ENCODE measurements at places on chromosomes 3 and 15.

DNA sequence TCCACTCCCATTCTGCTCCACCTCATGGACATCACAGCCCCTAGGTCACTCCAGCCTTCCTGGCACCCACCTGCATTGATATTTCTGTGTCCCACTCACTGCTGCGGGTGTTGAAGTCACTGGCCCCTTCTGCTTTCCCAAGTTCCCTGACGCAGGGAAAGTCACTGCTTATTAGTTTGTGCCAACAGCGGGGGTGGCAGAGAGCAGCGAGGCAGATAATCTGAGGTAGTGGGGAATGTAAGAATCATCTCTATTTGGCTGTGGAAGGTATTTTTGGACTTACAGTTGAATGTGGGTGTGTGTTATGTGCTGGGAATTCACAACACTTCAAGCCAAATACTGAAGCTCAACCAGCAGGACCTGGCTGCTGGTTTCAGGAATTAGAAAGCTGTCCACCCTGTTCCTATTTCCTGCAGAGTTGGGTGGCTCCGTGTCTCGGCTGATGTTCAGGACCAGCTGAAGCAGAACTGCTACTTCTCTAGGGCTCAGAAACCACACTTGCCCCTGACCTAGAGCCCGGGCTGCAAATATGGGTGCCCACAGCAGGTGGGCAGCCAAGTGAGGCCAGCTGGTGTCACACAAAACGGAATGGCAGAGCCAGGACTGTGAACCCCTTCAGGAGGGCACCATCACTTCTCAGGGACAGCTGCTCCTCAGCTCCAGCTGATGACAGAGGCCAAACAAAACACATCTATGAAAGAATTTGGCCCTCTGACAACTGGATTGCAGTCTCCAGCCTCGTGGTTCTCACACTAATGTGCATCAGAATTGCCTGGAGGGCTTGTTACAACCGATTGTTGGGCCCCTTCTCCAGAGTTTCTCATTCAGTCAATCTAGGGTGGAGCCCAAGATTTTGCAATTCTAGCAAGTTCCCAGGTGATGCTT lies 57.7 kb downstream of the SEMA5B start:
- no peak for DNase-seq

- DNase-seq: no peak
These were observed 133.3 kb downstream of the RPLP1 start for GRCh38 chr15:69585937-69586336.

- DNase-seq: no peak
These were observed 175.8 kb downstream of the TLE3 start for GRCh38 chr15:69921626-69922619.

GRCh38 chr3:23017801-23018200 lies 185.3 kb upstream of the UBE2E2 start:
- no peak for DNase-seq

GRCh38 chr3:50274371-50275104 lies 4.3 kb upstream of the LSMEM2 start:
- DNase-seq: peak; percentile 32

- no peak for DNase-seq
These were observed 60.0 kb upstream of the CHD2 start for GRCh38 chr15:92840149-92840548.

- no peak for DNase-seq
These were observed 109.2 kb downstream of the MYO5A start for GRCh38 chr15:52419494-52419893.

DNA sequence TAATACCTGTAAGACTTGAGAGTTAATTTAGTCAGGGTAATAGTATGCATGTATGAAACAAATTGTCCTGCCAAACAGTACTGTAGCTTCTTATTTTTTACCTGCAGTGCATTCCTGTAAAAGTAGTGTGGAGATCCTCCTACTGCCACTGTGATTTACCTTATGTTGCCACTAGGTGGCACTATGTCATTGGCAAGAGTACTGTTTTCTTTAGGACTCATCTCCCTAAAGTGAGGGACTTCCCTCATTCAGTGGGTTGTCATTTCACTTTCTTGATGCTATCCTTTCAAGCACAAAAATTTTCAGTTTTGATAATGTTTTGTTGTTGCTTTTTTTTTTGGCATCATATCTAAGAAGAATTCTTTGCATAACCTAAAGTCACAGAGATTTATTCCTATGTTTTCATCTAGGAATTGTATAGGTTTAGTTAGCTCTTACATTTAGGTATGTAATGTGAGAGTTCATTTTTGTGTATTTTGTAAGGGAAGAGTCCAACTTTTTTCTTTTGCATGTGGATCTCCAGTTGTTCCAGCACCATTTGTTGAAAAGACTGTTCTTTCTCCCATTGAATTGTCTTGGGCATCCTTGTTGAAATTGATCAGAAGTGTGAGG lies 105.7 kb downstream of the AKAP13 start:
- DNase-seq: peak; percentile 23

GRCh38 chr3:156978481-156978961 lies 152.4 kb downstream of the LEKR1 start:
- no peak for DNase-seq

DNA sequence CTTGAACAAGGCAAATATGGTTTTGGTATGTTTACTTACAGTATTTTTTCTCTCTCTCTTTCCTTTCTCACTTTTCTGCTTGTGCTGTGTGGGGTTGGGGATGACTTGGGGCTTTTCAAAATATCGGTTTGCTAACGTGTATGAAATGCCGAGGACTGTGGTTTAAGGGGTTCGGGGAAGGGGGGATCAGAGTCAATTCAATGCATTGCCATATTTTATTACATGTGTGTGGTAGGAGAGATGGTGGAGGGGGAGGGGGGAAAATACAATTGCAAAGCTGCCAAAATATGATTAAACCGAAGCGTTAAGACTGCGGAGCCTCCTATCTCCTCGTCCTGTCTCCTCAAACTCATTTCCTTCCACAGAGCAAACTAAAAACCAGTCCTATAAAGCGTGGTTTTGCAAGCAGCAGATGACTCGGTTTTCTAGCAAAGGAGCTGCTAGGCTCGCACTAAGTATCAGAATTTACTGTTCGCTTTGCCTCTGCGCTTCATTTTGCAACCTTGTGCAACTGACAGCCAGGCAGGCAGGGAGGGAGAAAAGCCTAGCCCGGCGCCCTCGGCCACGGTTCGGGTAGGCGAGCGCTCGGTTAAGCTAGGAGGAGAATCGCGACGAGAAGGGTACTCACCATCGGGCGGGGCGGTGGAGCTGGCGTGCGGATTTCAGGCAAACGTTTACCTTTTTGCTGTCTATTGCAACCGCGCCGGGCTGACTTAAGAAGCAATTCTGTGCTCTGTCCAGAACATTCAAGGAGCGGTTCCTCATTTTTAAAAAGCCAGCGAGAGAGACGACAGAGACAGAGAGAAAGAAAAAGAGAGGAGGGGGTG lies 4.0 kb upstream of the NR2F2 start:
- no peak for DNase-seq

DNA sequence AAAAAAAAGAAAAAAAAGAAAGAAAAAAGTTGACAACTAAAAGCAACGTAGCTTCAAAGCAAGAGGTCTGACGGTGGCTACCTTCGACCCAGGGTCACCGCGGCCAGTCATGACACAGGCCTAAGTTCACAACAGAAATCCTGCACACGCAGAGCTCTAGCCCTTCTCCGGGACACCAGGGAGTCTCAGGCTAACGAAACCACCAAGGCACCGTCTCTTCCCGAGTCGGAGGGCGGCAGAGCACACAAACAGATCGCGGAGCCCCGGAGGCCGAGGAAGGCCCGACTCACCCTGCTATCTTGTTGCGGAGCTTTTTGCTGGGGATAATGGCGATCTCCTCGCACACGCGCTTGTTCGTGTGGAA lies 584 bp downstream of the RPS17 start:
- DNase-seq: no peak

DNA sequence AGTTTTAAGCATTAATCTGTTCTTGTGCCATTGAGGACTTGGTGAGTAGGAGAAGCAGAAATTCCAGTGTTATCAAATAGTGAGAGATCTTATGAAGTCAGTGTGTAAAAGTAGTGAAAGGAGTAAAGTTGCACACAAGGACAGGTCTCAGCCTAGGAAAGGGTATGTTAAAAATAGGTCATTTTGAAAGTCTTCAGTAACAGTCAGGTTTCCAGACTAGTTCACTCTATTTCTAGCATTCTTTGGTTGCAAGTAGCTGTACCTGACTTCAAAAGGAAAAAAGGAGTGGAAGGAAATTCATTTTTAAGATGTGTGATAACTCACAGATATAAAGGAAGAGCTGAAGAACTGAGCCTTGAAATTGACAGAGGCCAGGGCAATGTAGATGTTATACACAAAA lies 250.1 kb upstream of the SATB1 start:
- no peak for DNase-seq

GRCh38 chr3:170027233-170028102 lies 10.3 kb upstream of the GPR160 start:
- DNase-seq: no peak

DNA sequence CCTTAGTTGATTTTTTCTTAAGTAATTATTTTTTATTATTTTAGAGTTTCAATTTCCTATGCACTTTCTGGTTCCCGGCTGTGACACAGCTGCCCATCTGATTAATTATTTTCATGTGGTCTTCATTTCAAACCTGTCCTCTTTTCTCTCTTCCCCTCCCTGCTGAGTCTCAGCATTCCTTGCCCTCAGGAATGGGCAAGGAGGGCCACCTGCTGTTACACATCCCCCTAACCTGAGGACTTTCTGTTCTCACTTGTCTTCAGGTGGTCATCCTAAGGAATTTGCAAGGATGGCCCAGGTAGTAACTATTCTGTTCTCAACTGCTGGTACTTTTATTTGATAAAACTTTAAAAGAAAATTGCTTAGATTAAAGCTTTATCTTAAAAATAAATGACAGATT lies 545.0 kb downstream of the OTOL1 start:
- no peak for DNase-seq

DNA sequence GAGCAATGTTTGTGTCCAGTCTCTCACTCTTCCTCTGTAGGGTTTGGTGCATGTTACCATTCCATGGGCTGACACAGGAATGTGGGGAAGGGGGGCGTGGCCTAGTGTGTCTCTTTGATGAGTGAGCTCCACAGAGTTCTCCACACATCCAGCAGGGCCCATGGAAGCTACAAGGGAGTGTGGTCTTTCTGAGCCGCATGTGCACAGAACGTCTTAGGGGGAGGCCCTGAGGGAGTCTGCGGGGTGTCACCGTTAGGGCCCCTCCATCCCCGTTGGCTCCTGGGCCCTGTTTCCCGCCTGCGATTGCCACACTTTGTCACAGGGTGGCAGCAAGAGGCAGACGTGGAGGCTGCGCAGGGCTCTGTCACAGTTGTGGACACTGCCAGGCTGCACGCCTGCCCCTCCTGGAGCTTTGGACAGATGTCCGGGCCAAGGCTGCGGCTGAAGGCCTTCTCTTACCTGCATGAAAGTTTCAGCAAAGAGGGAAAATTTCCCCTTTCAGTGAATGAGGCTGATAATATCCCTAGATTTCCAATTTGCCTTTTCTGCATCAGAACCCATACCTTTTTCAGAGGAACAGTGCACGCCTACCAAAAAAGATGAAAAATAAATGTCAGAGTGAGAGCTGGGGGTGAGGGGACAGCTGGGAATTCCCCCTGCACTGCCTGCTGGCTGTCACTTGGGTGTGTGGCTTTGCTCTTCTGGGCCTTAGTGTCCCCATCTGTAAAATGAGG lies 24.3 kb downstream of the CACNA2D3 start:
- no peak for DNase-seq

GRCh38 chr3:22893644-22894325 lies 309.3 kb upstream of the UBE2E2 start:
- DNase-seq: no peak

DNA sequence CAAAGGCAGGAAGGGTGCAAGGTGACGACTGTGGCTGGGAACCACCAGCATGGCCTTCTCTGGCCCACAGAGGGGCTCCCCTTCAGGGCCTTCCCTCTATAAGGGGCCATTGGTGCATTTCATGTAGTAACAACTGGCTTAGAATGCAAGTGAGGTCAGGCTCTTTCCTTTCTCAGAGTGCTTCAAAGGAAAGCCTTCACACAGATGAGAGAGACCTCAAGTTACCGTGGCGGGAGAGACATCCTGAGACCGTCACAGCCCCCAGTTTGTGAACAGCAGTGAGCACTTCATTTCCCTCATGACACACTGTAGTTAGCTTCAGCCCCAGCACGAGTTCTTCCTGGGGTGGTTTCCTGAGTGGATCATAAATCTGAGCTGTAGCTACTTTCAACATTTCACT lies 96.6 kb upstream of the LIMD1 start:
- DNase-seq: no peak

Data from stimulated activated CD4-positive, alpha-beta T cell treated with anti-CD3 and anti-CD28 coated beads, Interleukin-1b, Interleukin-23, amount 100 ng/mL, for 1 hour (primary cell).